MG63 (cell line): ENCODE measurements at places on chromosomes 4 and X.
A peak's percentile ranks its signal among the peaks of the same experiment; 100 is the strongest.

- DNase-seq, result no peak
These were observed 135.2 kb downstream of the ADGRL3 start for GRCh38 chr4:61335241-61335763.

- DNase-seq, result no peak
These were observed 20.3 kb downstream of the EVC start for GRCh38 chr4:5730993-5731990.

GRCh38 chrX:110346681-110347080, 12.0 kb upstream of the RTL9 start:
- no peak for DNase-seq

GRCh38 chrX:129632443-129632842, 22.3 kb downstream of the APLN start:
- DNase-seq, result no peak

- no peak for DNase-seq
These were observed 16.7 kb upstream of the EXOSC9 start for GRCh38 chr4:121784401-121784800.

- DNase-seq, result peak; percentile 26
These were observed 10.2 kb upstream of the N4BP2 start for GRCh38 chr4:40046311-40046980.

DNA sequence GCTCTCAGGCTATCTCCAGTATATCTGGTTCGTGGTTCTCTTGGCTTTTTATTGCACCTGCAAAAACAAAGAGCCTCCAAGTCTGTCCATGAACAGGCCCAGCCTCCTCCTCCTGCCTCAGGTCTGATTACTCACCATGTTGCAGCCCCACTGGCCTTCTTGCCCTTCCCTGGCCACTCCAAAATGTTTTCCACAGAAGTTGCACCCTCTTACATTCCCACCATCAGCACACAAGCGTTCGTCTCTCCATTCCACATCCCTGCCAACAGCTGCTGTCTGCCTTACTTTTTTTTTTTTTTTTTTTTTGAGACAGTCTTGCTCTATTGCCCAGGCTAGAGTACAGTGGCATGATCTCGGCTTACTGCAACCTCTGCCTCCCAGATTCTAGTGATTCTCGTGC, 86.7 kb downstream of the RFC1 start:
- no peak for DNase-seq

- peak; percentile 21 for DNase-seq
These were observed 33.0 kb downstream of the HCCS start for GRCh38 chrX:11143931-11144678.

DNA sequence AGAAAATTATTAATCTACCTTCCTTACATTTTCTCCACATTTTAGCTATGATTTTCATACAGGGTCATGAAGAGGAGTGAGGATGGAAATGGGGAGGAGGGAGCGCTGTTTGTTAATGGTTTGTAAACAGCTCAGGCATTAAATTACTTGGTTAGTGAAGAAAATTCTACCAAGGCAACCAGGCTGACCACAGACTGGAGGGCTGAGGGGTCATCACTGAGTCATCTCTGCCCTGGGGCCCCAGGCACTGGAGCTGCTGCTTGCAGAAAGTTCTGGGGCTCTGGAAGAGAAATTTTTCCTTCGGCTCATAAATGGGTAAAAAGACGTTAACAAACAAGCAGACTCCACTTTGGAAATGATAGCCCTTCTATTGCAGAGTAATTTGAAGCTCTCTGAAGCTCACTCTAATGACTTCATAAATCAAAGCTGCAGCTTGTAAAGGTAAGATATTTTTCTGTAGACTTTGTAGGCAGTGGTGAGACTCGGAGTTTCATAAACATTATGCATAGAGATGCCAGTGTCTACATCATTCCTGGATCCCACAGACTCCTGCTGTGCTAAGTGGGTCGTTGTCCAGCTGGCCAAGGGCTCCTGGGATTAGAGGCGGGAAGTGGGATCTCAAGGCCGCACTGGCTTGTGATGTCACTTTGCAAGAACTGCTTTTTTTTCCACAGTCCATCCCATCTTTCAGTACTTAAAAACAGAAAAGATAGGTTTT, 159.6 kb downstream of the PTTG2 start:
- peak; percentile 72 for DNase-seq

GRCh38 chr4:134201216-134202161, at the start of gene PABPC4L:
Gene PABPC4L (minus strand): TSS chr4:134201789. CDS start chr4:134201019, 770 bp downstream.
- DNase-seq, result peak; percentile 21

DNA sequence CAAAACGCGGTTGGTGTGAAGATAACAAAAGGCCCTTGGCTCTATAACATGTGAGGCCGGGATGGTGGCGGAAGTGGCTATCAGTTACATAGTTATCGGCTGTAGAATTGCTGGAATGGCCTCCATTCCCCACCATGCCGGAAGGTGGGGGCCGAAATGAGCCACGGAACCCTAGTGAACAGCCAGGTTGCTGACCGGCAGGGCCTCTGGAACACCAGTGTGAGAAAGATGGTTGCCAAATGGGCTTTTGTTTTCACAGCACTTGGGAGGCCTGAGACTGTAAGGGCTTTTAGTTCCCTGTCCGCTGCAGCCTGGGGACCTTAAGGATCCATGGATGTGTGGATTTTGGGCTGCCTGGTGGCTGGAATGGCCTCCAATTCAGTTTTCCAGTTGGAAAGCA, 23.3 kb upstream of the ARX start:
- DNase-seq, result no peak

- DNase-seq, result no peak
These were observed 30.5 kb downstream of the RHOH start for GRCh38 chr4:40227284-40227683.

DNA sequence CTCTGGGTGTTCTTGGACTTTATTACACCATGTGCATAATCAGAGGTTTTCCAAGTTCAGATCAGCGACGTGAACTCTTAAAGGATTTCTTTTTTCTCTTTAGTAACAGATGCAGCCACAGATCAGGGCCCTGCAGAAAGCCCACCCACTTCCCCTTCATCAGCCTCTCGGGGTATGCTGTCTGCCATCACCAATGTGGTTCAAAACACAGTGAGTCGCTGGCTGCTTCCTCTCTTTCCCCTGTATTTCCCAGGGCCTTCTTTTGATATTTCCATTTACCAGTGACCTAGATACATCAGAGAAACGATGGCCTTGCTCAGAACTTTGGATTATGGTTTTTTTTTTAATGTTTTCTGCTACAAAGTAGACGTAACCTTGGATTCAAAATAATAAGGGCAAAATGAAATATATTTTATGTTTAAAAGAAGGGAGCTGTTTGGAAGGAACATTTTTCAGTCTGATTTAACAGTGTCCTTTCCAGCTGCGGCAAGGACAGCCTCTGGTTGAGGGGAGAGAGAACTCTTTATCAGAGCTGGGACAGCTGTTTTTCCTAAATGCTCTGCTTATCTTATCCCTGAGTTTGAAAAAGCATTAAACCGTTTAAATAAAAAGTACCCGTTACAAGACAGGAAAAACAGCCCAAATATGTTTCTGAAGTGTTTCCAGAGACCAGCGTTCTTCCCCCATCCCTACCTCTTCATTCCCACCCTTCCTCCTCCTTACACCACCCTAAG, 38.2 kb downstream of the FAM114A1 start:
- no peak for DNase-seq

DNA sequence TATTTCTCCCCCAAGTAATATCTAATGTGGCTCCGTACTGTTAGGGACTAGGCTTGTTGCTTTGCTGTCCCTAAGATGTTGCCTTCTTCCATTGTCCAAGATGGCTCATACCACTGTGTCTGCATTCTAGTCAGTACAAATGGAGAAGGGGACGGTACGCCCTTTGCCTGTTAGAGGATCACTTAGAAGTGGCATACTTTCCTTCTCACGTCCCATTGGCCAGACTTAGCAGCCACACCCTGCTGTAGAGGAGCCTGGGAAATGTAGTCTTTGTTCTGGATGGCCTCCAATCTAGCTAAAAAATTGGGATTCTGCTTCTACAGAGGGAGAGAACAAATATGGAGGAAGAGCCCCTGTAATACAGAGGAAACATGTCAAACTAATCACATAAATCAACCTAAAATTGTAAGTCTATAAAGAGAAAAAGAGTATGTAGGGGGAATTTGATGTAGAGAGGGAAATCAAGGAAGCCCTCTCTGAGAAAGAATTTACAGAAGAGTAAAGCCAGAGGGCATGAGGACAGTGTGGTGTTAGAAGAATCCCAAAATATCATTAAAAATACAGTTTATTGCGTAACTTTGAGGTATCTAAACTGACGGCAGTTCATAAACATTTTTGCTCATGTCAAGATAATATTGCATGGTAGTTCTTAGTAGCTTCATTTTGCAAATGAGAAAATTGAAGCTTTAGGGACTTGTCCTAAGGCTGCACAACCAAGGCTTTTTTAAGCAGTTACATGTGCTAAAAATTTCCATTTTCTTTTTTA, 15.1 kb downstream of the PRIMPOL start:
- DNase-seq, result no peak

GRCh38 chr4:165343353-165344191, 16.1 kb downstream of the MSMO1 start:
- no peak for DNase-seq

DNA sequence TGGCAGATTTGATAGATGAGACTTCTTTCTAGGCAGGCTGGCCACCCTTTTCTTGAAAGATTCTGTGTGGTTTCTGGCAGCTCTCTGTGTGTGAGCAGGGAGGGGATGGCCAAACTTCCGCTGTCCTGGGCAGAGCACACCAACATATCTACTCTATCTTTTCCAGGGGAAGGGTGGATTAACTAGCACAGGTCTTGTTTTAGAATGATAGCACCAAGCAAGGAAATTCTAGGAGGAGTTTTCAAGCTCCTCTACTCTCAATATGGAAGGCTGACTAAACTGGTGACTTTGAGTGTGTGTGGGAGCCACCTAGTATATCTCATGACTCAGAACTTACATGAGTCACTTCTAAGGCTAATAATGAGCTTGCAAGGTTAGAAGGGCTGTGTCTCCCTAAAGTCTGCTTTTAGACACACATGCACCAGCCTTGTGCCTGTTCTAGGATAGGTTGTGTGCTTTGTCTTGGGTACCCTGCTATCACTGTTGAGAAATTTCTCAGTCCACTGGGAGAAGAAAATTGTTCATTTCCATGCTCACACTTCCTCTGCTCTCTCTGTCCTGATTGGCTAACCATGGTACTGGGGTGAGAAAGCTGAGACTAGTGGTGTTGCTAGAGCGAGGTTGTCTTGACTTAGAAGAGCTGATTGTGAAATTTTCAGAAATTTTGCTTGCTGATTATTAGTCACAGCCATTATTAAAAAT, 72.9 kb downstream of the YIPF6 start:
- peak; percentile 1 for DNase-seq
